ENCODE measurements at places on chromosomes 1 and 21.

GRCh38 chr21:46157396-46157986 lies 2.1 kb upstream of the FTCD start:
- peak; percentile 64 for DNase-seq

DNA sequence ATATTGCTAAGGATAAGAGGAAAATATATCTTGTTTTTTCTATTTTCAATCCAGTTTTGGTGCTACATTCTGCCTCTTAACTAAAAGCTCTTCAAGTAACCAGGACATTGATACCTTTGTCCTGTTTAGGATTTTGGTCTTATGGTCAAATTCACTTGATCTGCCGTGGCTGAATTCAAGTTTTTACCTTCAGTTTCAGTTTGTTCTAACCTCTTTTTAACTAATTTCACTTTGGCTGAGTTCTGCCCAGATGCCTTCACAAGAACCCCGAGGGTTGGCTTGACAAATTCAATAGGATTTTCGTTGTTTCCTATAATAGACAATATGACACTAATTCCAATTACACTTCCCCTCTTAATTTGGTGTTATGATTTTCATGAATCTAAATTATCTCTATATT lies 84.5 kb upstream of the C1orf21 start:
- DNase-seq: no peak

DNA sequence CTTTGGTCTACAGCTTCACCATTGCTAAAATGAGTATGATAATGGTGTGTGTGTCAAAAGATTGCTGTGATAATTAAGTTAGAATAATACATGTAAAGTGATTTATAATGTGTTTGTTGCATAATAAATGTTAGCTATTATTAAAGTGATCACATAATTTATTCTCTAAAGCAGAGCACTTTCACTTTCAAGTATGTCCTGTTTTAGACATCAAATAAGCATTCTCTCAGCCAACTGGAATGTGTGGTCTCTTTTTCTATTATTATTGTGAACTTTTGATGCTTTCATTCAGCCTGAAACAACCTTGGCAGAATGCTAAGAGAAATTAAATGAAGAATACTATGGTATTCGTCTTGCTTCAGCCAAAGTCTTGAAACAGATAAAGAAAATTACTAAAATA lies 102.8 kb upstream of the COL11A1 start:
- no peak for DNase-seq

GRCh38 chr21:45632160-45632559 lies 11.4 kb upstream of the PCBP3 start:
- peak; percentile 49 for DNase-seq
